Stimulated activated CD4-positive, alpha-beta T cell treated with anti-CD3 and anti-CD28 coated beads, Interleukin-1b, Interleukin-23, amount 100 ng/mL, for 1 hour (primary cell): ENCODE measurements at places on chromosomes 2 and 18.

DNA sequence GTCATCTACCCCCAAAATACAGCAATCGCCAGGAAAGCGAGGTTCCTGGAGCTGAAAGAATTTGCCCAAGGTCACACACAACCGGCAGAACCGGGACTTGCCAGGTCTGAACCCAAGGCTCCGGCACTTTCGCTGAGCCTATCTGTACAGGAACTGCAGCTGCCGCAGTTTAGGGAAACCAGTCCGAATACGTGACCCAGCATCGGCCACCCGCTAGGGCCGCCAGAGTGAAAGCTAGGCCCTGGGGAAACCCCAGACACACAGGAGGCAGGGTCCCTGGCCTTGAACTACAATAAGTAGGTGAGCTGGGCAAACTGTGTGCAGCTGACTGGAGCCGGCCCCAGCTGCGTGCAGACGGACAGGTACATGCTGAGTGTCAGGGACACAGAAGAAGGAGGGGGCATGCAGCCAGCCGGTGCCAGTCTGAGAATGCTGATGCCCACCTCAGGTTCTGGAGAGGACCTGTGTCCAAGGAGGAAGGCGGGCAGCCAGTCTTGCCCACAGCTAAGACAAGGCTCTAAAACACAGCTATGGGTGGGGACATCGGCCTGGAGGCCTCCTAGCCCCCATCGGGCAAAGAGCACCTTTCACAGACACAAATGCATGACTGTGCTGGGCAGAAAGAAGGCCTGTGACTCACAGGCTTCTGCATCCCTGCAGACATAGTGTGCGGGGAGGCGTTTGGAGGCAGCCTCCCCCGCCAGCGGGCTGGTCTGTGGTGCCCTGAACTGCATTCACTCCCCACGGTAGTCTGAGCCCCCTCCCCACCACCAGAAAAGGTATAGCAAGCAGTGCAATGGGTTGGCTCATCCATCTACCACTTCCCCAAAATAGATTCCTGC is 107.4 kb upstream of the ID2 start:
- no peak for DNase-seq

DNA sequence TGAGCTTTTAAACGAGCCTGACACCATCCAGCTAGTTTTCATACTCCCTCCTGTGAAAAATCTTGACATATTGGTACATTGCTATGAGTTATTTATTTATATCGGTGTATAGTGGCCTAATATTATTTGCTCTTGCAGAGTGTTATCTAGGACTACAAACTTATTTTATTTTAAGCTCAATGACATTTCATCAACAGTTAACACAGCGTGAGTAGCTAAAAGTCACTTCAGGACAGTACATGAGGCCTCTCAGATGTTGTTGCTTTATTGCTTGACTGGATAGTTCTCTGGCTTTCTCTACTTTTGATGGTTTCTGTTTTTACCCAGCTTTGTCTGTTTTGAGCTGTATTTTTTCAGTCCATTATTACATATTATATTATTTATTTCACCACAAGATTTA is 172.9 kb upstream of the KLF7 start:
- DNase-seq = no peak

DNA sequence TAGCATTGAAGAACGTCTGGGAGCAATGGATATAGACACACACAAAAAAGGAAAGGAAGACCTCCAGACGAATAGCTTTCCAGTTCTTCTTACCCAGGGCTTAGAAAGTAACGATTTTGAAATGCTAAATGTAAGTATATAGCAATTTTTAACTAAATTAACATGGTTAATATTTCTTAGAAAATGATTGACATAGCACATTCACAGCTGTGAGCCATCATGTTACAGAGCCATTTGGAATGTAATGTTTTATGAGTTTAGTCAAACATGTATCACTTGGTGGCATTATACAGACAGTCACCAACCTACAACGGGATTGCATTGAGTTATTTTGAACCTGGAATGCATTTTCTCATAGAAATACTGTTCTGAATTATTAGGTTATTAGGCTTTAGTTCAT is 35.1 kb downstream of the WDR43 start:
- no peak for DNase-seq

DNA sequence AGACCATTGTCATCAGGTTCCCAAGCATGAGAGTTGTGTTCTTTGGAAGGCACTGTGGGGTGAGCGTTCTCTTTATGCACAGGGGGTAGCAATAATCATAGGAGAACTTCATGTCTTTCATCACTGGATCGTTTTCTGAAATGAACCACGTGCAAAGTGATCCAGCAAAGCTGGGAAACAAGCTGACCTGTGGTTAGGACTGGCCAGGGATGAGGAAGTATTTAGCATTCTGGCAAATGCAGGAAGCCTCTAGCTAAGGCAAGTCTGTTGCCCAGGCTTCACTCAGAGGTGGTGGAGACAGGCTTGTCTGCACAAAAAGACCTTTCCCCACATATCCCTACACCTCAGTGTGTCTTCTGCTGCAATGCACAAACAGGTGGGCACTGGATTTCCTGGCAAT is 58.6 kb downstream of the MMADHC start:
- no peak for DNase-seq

DNA sequence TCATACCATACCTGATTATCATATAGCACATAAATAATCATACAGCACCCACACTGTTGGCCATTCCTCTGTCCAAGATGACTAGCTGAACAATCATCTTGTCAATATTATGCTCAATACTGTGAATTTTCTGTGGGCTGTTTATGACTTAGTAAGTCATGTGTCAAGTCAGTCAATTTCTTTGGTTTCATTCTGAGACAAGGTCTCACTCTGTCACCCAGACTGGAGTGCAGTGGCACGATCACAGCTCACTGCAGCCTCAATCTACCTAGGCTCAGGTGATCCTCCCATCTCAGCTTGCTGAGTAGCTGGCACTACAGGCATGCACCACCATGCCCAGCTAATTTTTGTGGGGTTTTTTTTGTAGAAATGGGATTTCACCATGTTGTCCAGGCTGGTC is 5.7 kb downstream of the MCM6 start:
- DNase-seq = no peak

DNA sequence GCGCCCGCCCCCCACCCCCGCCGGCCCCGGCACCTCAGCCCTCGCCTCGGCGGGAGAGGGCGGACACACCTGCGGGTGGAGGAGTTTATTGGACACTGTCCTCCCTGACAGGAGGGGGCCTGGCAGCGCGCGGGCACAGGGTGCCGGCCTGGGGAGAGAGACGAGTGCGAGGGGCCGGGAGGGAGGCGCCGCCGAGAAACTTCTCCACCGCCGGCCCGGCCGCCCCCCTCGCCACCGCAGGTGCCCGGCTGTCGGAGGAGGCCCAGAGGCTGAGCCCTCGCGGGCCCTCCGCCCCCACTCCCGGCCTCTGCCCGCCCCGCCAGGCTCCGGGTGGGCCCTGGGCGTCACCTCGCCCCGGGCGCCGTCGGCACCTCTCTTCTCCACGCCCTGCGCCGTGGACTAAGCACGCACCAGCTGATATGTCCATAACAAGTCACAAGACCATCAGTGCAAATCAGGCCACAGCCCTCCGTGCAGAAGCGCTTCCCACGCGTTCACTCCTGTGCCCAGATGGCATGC is 311.3 kb downstream of the CELF4 start:
- no peak for DNase-seq

DNA sequence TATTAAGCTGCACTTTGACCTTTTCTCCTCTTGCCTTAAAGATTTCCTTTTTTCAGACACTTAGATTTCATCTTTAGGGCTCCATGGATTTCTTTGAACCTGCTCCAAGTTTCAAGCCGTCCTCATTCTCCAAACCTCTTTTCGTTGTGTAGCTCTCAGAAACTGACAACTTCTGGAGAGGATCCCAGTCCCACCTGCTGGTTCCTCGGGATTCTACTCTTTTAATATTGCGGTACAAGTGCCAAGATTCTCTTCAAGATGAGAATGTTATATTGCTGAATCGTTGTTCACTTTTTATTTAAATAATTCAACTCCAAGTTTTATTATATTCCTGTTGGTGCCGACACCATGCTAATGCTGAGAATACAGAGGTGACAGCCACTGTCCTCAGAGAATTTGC is 141.1 kb downstream of the CDH20 start:
- DNase-seq = no peak

- no peak for DNase-seq
Observed at GRCh38 chr2:10144771-10145518, 22.4 kb downstream of the RRM2 start.

- no peak for DNase-seq
Observed at GRCh38 chr18:35144698-35145097, 96.1 kb upstream of the ZNF397 start.

- no peak for DNase-seq
Observed at GRCh38 chr2:172926785-172927640, 148.6 kb upstream of the MAP3K20 start.

GRCh38 chr2:119419065-119419464 is 12.6 kb upstream of the TMEM37 start:
- DNase-seq = no peak

GRCh38 chr2:16570516-16570915 is 95.1 kb downstream of the CYRIA start:
- DNase-seq = no peak

GRCh38 chr2:183070942-183071844 is 7.4 kb upstream of the DUSP19 start:
- DNase-seq = no peak

DNA sequence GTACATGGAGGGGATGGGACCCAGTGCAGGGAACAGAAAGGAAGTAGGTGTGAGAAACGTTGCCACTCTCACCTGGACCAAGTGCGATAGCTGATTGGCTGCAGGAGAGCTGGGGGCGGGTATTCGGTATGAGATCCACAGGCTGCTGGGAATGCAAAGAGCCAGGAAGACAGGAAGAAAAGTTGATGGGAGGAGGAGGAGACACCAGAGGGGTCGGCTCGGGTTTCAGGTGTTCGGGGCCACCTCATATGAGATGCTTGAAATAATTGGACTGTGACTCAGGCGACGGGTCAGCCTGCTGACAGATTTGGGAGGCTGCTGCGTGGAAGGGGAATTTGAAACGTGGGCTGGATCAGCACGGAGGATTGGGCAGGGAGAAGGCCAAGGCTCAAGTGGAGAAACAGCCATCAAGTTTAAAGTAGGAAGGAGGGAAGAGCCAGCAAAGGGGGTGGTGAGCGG is 65.1 kb downstream of the MRPS9 start:
- no peak for DNase-seq

GRCh38 chr2:227510620-227510958 is 38.6 kb downstream of the AGFG1 start:
- DNase-seq = no peak

GRCh38 chr2:99863903-99864270 is 278.5 kb downstream of the AFF3 start:
- DNase-seq = no peak

GRCh38 chr2:226380679-226381078 is 418.9 kb downstream of the IRS1 start:
- DNase-seq = no peak

- no peak for DNase-seq
Observed at GRCh38 chr2:115285416-115285815, 843.0 kb downstream of the DPP10 start.

GRCh38 chr2:24233321-24233720 is 58.5 kb downstream of the FAM228A start:
- no peak for DNase-seq

DNA sequence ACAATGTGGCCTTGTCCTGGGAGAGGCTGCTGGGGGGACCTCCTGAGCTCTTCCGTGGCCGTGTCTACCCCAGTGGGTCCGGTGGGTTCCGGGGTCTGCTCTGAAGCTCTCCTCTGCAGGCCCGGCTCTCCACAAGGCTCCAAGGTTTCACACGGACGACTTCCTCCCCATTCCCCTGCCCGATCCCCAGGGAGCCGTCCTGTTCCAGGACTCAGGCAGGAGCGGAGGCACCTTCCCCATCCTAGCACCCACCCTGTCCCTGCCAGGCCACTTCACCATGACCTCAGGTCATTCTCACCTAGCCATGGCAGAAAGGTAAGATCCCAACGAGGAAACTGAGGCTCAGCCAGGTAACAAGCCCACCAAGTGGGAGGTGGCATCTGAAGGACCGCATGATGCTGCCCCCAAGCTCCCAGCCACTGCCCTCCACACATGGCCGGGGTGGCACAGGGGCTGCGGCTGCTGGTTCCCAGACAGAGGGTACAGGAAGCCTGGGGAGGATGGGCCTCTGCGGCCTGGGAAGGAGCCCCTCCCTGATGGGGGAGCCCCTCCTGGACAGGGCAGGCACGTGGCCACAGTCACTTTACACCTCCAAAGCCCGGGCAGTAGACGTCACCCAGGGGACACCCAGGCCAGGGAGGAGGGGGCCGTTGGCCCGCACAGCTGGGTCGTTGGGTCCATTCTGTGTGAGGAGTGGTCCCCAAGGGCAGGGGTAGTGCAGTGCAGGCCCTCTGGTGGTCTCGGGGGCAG is 274.0 kb downstream of the NDUFA10 start:
- no peak for DNase-seq

GRCh38 chr2:166628478-166629136 is 134.6 kb upstream of the SCN7A start:
- no peak for DNase-seq
